ENCODE measurements at places on chromosomes 1 and 21.

- DNase-seq, result no peak
- peaks cover 21% of the 10 kb centered on the region for H3K27me3 ChIP-seq
- peaks cover 33% of the 10 kb centered on the region for H3K4me1 ChIP-seq
Measured at GRCh38 chr1:2098839-2099785, 48.9 kb downstream of the PRKCZ start.

DNA sequence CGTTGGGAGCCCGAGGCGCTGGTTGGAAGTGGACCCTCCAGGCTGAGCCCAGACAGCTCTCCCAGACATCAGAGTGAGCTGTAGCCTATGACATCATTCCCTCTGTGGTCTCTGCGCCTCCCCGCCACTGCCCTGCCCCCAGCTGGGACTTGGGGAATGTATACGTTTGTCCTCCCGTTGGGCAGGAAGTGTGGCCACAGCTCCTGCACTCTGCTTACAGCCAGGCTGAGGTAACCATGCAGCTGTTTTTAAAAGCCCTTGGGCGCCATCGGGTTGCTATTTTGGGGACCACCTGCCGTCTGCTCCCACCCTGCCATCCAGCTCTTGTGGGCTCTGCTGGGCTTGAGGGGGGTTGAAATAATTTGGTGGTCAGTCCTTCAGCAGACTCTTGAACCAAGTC, 7.8 kb downstream of the VASH2 start:
- DNase-seq, result peak; percentile 71
- H3K4me1 ChIP-seq, result peaks cover 24% of the 10 kb centered on the region
- no peak overlapping the region for H3K4me3 ChIP-seq

DNA sequence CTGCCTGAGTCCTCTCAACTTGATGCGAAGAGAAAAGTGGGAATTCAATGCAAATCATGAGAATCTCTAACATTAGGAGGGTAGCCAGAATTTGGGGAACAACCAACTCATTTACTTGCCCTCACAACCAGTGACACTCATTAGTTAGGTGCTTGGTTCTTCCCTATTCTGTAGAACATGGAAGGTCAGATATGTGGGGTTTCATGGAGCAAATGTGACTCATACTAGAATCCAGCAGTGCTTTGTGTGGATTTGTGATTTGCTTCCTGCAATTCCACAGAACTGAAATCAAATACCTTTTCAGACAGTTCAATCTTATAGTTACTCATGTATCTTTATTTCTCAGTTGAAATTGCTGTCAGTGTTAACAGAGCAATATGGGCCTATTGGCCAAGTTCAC, 6.9 kb upstream of the ETV3 start:
- no peak overlapping the region for H3K4me3 ChIP-seq
- DNase-seq, result no peak
- H3K27ac ChIP-seq, result no peak overlapping the region
- H3K36me3 ChIP-seq, result no peaks in the 10 kb centered on the region
- H3K4me1 ChIP-seq, result no peaks in the 10 kb centered on the region
- no peaks in the 10 kb centered on the region for H3K27me3 ChIP-seq

DNA sequence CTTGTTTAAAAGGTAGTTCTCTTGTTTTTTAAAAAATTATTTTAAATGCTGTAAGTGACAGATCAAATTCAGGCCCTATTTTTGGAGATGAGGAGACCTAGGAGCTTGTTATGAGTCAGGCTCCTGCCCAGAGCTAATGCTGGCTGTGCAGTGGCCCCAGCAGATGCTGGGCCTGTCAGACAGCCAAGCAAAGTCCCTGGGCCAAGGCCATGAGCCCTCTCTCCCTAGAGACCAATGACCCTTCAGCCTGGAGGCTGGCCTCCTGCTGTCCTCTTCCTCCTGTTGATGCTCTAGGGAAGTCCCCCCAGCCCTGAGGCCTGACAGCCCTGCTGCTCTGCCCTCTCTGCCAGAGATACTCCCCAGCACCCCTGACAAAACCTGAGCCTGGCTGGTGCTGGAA, 128.1 kb upstream of the CTTNBP2NL start:
- H3K4me1 ChIP-seq, result peaks cover 5% of the 10 kb centered on the region
- DNase-seq, result peak; percentile 25
- H3K36me3 ChIP-seq, result no peaks in the 10 kb centered on the region
- H3K27me3 ChIP-seq, result peaks cover 1% of the 10 kb centered on the region
- no peak overlapping the region for H3K27ac ChIP-seq
- H3K4me3 ChIP-seq, result no peak overlapping the region

DNA sequence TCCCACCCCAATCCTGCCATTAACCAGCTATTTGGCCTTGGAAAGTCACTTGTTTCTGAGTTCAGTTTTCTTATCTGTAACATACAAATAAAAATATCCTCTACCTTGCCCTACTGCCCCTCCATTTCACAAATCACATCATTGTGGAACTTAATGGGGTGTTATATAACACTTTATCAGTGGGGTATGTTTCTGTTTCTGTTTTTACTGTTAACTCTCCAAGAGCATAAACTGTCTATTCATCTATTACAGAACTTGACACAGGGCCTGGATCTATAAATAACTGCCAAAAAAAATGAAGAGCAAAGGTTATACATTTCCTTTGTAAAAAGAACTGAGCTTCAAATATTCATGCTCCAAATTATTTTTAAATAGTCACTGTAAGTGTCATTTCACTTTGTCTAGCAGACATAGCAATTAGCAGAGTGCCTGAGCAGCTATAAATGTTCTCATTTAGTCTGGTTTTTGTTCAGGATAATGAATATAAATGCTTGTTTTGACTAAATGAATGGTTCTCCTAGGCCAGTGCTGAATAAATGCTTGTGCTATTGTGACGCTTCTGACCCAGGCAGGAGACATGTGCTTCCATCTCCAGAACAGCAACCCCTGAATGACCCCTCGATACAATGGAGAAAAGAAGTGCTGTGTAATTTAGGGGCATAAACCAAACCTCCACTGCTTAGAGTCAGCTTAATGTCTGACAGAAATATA, 7.4 kb downstream of the PIGM start:
- no peak for DNase-seq
- no peaks in the 10 kb centered on the region for H3K27me3 ChIP-seq
- no peak overlapping the region for H3K4me3 ChIP-seq
- H3K4me1 ChIP-seq, result no peaks in the 10 kb centered on the region
- no peak overlapping the region for H3K27ac ChIP-seq
- H3K36me3 ChIP-seq, result no peaks in the 10 kb centered on the region

DNA sequence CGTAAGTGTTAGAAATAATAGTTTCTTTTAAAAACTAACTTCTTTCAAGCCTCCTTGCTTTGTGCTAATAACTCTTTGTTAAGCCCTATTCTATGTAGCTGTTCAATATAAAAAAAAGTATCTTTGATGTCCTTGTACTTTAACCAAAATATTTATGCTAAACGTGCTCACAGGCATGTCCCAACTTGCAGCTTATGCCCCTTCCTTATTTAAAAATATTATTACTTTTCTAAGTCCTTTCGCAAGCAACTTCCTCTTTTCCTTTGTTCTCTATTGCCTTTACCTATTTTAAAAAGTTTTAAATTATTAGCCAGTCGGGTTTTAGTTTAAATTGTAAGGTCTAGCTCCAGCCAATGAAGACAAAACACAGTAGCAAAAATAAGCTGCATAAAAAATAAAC, 43.4 kb upstream of the NBPF3 start:
- no peak for DNase-seq
- H3K4me1 ChIP-seq, result no peaks in the 10 kb centered on the region
- H3K4me3 ChIP-seq, result no peak overlapping the region
- no peak overlapping the region for H3K27ac ChIP-seq
- H3K36me3 ChIP-seq, result no peaks in the 10 kb centered on the region
- peaks cover 1% of the 10 kb centered on the region for H3K27me3 ChIP-seq

- no peaks in the 10 kb centered on the region for H3K36me3 ChIP-seq
- no peak for DNase-seq
- H3K27me3 ChIP-seq, result peaks cover 2% of the 10 kb centered on the region
- no peak overlapping the region for H3K27ac ChIP-seq
- no peaks in the 10 kb centered on the region for H3K4me1 ChIP-seq
Measured at GRCh38 chr1:64453688-64454087, 16.2 kb upstream of the CACHD1 start.

GRCh38 chr1:166165661-166166328, 1.0 kb downstream of the FAM78B start:
- DNase-seq, result peak; percentile 58
- H3K27ac ChIP-seq, result peak overlapping the region; percentile 94
- peak overlapping the region; percentile 97 for H3K4me3 ChIP-seq
- peaks cover 12% of the 10 kb centered on the region for H3K27me3 ChIP-seq
- no peaks in the 10 kb centered on the region for H3K36me3 ChIP-seq
